ENCODE measurements at places on chromosomes 1 and 21.

- no peak for DNase-seq
These were observed 10.2 kb downstream of the JAK1 start for GRCh38 chr1:64956010-64956640.

DNA sequence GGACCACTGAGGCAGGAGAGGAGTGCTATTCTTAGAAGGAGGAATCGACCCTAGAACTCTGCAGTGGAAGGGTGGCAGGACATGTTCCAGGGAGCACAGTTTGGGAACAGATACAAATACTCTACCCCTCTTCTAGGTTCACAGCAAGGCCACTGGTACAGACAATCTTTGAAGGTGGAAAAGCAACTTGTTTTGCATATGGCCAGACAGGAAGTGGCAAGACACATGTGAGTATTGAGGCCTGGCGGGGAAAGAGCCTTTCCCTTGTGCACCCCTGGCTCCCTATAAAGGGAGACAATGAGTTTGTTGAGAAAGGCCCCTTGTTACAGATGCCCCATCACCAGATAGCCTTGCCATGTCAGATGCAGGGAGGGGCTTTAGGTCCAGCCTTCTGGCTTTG, 17.8 kb downstream of the KIF2C start:
- no peak for DNase-seq

DNA sequence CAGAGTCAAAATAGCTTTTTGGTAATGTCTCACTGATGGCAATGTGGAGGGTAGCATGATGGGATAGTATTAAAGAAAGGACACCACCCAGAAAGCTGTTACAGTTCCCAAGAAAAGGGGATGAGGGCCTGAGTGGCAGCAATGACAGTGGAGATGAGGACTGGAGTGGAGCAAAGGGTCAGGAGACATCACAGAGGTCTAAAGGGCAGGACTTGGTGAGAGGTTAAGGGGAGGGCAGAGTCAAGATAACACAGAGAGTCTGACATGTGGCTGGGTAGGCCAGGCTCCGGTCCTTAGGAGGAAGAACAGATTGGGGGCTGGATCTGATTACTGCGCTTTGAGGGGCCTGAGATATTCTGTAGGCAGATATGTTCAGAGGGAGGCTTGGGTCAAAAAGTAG, 19.3 kb downstream of the ELF3 start:
- no peak for DNase-seq

GRCh38 chr1:200990114-200990513, 33.4 kb downstream of the KIF21B start:
- no peak for DNase-seq

GRCh38 chr1:101924700-101925099, 72.0 kb downstream of the OLFM3 start:
- DNase-seq: no peak

- no peak for DNase-seq
These were observed 83.4 kb downstream of the FOXD2 start for GRCh38 chr1:47521034-47521881.

DNA sequence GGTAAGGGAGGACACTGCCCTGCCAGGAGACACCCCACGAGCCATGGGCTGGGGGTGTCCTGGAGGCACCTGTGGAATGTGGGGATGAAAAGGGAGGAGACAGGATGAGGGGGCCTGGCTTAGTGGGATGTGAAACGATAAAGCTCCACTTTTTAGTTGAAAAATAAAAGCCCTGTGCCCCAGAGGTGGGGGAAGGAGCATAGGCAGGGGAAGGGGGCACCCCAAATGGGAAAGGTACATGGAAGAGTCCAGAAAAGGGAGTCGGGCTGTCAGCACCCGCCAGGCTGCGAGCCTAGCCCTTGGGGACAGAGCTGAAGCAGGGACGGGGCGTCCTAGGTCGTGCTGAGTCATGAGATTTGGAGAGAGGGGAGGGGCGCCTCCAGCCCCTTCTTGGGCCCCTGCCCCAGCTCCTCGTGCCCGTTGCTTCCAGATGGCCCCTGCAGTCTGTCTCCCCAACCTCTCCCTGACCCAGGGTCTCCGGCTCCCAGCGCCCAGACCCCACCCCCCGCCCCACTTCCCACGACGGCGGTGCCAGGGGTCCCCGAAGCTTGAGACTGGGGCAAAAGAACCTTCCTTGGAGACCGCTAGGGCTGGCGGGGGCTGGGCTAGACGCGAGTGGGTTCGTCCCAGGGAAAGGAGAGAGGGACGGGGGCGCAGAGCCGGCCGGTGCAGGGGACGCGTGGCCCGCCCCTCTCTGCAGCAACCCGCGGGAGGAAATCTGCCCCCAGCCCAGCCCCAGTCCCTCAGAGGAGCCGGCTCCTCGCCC, 795 bp downstream of the SYT2 start:
- no peak for DNase-seq

DNA sequence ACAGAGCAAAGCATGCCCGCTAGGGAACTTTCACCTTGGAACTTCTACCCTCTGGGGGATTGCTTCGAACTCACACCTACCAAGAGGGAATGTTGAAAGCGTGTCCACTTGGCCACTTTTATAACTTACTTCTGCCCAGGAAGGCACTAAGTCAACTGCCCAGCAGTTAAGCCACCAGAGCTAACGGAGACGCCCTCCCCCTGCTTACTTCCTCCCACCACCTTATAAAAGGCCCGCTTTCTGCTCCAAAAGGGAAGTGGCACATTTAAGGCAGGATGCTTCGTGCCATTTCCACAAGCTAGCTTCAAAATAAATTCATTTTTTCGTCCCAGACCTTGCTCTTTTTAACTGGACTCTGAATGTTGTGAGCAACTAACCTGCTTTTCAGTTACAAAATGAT, 3.2 kb upstream of the AK2 start:
- DNase-seq: no peak

All from CD4-positive, alpha-beta T cell treated with Interleukin-12 subunit alpha and Interleukin-12 subunit beta, for 1 hour (primary cell).